ENCODE measurements at places on chromosomes 5 and 9.

GRCh38 chr9:5435912-5436311, 1.8 kb downstream of the PLGRKT start:
- no peak for DNase-seq

GRCh38 chr5:116575326-116576052, 866 bp upstream of the SEMA6A start:
- DNase-seq: no peak

DNA sequence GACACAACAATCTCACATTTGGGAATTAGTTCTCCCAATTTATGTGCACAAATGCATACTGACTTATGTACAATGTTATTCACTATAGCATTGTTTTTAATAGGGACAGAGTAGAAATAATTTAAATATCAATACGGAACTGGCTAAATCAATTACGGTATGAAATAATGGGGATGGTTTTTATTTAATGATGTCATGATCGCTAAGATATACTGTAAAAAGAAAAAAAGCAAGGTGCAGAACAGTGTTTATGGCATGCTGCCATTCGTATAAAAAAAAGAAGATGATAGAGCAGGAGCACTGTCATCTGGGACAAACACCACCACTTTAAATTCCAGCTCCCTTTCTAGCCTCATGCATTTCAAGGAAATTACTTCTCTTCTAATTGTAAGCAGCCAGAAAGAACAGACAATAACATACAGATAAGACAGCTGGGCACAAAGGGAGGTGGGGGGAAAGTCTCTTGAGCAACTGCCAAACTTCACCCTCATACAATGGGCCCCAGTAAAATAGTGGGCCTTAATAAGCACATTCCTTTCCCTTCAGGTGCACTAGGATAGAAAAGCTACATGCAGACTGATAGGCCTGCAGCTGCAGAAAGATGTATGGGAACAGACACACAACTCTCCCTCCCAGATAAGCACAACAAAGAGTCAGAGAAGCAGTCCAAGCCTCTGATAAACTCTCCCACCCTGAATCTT, 8.4 kb downstream of the SREK1IP1 start:
- DNase-seq: no peak

- DNase-seq: peak; percentile 2
Observed at GRCh38 chr9:108565651-108566378, 290.0 kb downstream of the ACTL7B start.

GRCh38 chr5:42121401-42121800, 196.3 kb downstream of the FBXO4 start:
- no peak for DNase-seq

DNA sequence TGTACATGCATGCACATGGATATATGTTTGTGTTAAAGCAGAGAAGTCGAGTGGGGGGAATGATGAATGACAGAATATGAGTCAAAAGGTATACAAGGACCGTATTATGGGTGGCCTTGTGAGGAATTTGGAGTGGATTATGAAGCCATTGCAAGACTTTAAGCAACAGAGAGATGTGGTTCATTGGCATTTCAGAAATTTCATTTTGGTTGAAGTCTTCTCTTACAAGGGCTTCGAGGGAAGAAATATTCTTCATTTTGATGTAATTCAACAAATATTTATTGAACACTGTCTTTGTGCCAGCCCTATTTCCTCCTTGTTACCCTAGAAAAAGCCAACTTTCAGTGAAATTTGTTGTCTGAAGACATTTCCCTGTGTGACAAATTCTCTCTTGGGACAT, 83.9 kb upstream of the SLCO6A1 start:
- DNase-seq: no peak

DNA sequence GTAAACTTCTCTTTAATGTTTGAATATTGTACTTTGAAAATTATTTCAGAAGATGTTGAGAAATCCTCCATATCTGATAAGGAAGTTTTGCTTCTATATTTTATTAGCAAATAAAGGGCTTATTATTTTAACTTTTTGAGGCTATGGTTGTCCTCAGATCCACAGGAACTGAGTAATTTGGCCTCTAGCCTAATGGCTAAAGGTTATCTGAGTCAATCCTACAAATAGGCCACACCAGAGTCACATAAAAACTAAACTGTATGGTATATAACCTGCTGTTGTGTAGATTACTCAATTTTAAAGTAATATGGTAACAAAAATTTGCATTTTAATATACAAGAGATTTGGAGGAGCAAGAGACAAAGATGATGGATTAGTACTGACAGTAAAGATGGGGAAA, 549.2 kb upstream of the GRAMD2B start:
- DNase-seq: no peak

GRCh38 chr5:133489632-133490031, 122.7 kb downstream of the FSTL4 start:
- DNase-seq: peak; percentile 3

- no peak for DNase-seq
Observed at GRCh38 chr5:129163810-129164378, 69.3 kb downstream of the ISOC1 start.

DNA sequence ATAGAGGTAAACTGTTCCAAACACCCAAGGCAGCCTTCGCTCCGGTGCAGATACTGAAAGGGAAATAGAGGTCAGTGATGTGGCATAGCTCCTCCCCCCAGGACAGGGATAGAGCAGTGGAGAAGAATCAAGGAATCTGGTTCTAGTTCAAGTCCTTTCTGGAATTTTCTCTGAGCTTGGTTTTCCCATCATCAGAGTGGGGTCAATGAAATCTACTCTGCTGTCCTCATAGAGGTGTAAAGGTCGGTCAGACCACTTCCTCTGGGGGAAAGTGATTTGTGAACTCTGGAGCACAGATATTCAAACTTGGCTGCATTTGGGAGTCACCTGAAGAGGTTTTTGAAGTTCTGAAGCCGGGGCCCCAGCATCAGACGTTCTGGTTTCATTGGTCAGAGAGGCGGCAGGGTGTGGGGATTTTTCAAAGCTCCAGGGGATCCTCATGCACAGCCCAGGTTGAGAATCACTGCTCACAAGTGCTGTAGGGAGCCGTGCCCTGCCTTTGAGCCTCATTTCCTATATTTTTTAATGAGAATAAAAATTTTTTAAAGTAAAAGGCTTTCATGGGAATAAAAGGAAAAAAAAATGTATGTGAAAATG, 105.7 kb upstream of the RAD23B start:
- DNase-seq: no peak

DNA sequence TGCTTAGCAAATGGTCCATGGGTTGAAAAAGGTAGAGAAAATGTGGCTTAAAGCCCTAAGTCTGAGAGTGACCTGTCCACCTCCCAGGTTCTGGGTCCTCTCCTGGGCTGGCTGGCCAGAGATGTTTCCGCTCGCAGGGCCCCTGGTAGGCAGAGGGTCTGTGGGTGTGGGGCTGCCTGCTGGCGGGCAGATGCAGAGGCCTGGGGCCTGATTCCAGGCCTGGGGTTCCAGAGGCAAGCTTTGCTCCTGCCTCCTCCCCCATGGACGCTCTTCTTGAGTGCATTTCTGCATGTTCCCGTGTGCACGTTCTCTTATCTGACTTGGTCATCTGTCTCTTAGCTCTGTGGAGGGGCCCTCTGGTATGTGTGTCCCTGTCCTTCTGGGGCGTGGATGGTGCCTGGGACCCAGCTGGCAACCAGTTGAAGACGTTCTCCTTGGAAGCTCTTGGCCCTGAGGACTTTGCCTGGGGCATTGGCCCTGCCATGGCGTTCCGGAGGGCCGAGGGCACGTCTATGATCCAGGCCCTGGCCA, 3.8 kb downstream of the MIGA2 start:
- DNase-seq: no peak

DNA sequence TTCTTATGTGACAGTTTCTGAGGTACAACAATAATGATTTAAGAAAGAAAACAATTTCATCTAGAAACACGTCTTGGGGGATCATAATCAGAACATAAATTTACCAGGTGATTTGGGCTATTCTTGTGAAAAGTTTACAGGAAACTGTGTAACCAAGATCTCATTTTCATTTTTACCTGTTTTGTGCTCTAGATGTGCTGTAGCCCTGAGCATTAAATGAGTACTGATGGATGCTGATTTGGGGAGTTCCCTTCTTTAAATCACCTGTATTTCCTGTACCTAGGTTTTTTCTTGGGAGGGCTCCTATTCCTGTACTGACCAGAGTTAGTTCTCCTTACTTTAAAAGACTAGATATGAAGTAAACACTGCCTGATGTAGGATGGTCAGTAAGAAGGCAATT, 12.7 kb downstream of the MATR3 start:
- no peak for DNase-seq

GRCh38 chr9:12963537-12963936, 188.7 kb downstream of the LURAP1L start:
- no peak for DNase-seq

- DNase-seq: no peak
Observed at GRCh38 chr5:87770601-87771121, 357.9 kb upstream of the CCNH start.

GRCh38 chr5:91443023-91443422, 59.9 kb upstream of the ARRDC3 start:
- no peak for DNase-seq

GRCh38 chr9:23542438-23542837, 283.6 kb downstream of the ELAVL2 start:
- DNase-seq: no peak

DNA sequence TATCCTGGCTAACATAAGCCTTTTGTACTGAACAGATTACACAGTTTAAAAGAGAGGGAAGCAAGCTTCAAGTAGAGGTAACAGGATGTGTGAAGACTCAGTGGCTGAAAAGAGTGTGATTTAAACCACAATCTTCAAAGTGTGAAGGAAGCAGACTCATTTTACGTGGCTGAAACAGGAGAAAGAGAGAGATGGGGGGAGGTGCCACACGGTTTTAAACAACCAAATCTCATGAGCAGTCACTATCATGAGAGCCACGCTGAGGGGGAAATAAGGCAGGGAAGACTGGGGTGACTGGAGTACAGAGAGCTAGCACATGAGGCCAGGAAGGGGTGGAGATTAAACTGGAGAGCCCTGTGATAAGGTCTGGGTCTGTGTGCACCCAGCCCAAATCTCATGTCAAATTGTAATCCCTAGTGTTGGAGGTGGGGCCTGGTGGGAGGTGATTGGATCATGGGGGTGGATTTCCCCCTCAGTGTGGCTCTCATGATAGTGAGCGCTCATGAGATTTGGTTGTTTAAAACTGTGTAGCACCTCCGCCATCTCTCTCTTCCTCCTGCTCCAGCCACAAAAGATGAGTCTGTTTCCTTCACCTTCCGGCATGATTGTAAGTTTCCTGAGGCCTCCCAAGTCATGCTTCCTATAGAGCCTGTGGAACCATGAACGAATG, 318.6 kb upstream of the CD180 start:
- DNase-seq: peak; percentile 55

DNA sequence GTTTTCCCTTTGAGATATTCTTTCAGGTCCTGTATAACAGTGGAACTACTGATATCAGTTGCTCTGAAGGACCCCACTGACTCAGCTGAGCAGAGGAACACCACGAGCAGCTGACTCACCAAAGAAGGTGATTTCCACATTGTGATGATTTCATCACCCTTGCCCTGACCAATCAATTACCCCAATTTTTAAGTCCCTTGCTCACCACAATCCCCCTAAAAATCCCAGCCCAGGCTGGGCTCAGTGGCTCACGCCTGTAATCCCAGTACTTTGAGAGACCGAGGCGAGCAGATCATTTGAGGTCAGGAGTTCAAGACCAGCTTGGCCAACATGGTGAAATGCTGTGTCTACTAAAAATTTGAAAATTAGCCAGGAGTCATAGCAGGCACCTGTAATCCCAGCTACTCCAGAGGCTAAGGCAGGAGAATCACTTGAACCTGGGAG, 125.3 kb upstream of the ABCA1 start:
- peak; percentile 21 for DNase-seq

DNA sequence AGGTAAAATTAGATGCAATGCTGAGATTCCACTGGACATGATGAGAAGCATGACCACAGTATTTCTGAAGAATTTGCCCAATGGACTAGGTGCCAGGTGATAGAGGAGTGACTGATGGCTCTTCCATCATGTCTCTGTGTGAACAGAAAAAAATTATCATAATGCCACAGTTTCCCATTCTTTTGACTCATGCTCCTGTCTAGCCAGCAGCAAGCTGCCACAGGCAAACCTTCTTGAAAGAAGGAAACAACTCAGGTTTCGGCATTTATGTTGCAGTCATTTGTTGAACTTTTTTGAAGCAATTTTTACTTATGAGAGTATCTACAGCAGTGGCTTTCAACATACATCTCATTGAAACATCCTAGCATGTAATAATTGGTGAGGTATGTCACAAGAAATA, 284.8 kb upstream of the CD180 start:
- no peak for DNase-seq

Measured in CD4-positive, alpha-beta T cell treated with Interleukin-21 for 1 hour (primary cell).